ENCODE measurements at places on chromosomes 12 and 14. TPM values are rescaled to one million over a fixed set of nuclear protein-coding genes. Genes with fewer than 3 reads are reported as not detected.

Gene NCAPD2
- 21.0 TPM for total RNA-seq

Gene CLEC4D
- total RNA-seq = not detected

Gene CIT
- total RNA-seq = 8.8 TPM

Gene ASCL1
- not detected for total RNA-seq

Gene SLC2A14
- total RNA-seq = under 0.01 TPM

Gene TEAD4
- 15.2 TPM for total RNA-seq

Gene CAPS2
- 10.5 TPM for total RNA-seq

Gene COL2A1
- total RNA-seq = under 0.01 TPM

Gene SIX4
- 15.6 TPM for total RNA-seq

Gene LALBA
- not detected for total RNA-seq

Gene FLRT2
- 39.1 TPM for total RNA-seq

Gene RASSF9
- 5.8 TPM for total RNA-seq

Gene GUCY2C
- total RNA-seq = not detected

Gene EML1
- 38.0 TPM for total RNA-seq

Gene FGF6
- total RNA-seq = not detected

Gene TSPAN8
- total RNA-seq = not detected

Gene NAV3
- total RNA-seq = 107 TPM

Gene SCN8A
- total RNA-seq = 26.4 TPM

Gene ETFBKMT
- total RNA-seq = 4.7 TPM

Gene PCED1B
- total RNA-seq = 0.29 TPM

Gene TRPV4
- 3.2 TPM for total RNA-seq

Gene TSPAN9
- total RNA-seq = 13.0 TPM

Gene DNAI7
- 0.29 TPM for total RNA-seq

Gene HOXC9
- 11.6 TPM for total RNA-seq

Gene GMFB
- total RNA-seq = 98.8 TPM

Gene EGLN3
- total RNA-seq = 0.29 TPM
